ENCODE measurements at places on chromosomes 1 and 21.

DNA sequence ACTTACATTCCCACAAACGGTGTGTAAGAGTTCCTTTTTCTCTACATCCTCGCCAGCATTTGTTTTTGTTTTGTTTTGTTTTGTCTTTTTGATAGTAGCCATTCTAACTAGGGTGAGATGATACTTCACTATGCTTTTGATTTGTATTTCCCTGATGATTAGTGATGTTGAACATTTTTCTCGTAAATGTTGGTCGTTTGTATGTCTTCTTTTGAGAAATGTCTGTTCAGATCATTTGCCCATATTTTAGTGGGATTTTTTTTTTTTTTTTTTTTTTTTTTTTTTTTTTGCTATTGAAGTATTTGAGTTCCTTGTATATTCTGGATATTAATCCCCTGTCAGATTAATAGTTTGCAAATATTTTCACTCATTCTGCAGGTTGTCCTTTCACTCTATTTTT, 19.2 kb upstream of the GPR161 start:
- no peak for DNase-seq

DNA sequence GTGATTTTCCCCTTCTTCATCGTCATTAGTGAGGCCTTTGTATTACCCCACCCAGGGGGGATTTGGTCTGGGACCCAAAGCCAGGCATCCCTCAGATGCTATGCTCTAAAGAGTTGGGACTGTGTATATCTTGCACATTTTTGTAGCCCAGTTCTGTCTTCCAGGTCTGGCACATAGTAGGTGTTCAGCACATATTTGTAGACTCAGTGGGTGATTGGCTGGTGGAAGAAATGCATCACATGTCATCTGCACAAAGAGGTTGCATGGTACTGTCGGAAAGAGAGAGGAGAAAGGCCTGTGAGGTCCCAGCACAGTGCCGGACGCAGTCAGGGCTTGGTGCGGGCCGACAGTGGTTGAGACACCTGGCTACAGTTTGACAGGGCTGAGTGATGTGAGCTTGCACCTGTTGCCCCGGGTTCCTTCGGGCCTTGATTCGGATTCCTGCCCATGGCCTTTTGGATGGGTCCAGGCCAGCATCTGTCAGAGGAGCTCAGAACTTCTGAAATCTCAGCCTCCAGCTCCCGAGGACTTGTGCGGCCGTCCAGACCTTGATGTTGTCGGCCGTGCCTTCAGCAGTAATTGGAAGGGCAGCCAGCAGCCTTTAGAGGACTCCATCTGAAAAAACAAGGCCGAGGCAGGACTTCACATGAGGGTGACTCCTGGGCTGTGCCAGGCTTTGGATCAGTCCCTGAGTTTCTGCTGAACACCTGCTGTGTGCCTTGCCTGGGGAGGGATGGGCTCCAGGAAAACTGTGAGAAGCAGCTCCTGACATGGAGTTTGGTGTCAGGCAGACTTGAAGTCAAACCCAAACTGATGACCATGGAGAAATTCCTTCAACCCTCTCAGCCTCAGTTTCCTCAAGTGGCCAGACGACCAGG, 40.9 kb upstream of the PADI1 start:
- no peak for DNase-seq

GRCh38 chr1:1196431-1197187, 9.8 kb downstream of the TNFRSF18 start:
- no peak for DNase-seq

DNA sequence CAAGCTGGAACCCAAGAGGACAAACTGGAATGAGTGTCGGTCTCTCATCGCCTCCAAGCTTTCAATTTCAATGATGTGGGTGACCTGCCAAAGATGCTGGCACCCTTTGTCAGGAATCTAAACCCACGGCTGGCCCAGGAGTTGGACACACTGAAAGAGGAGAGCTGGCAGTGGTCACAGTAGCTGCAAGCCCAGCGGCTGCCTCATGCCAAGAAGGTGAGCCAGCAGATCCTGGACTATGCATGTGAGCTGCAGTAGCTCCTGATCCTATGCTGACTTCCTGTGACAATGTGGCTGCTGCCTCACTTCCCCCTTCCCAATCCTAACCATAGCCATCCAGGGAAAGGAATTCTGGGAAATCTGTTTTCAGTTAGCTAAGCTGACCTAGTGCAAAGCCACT, 117.0 kb upstream of the VAV3 start:
- DNase-seq: no peak

GRCh38 chr1:93448983-93449804, 1.3 kb downstream of the FNBP1L start:
- DNase-seq: no peak

DNA sequence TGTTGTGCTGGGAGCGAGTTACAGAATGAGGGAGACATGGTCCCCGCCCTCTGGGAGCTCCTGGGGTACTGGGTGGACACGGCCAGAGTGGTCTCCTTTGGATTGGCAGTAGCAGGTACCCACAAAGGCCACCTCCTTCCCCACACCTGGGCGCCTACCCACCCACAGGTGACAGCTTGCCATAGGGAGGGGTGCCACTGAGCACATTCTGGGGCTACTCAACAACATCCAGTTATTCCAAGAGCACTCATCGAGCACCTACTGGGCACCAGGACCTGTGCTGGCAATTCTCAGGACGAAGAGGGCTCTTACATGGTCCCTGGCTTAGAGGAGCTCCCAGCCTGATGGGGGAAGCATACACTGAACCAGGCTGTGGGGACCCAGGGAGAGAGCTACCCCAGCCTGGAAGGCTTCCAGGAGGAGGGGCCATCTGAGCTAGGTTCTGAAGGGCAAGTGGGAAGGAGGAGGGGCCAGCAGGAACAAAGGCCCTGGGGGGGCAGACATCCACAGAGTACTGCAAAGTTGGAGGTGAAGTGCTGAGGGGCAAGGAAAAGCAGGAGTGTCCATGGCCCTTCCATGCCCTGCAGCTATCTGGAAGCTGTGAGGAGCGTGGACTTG, 22.0 kb downstream of the MRPL37 start:
- DNase-seq: no peak

- no peak for DNase-seq
These were observed 145.4 kb downstream of the LMO4 start for GRCh38 chr1:87474098-87474497.

DNA sequence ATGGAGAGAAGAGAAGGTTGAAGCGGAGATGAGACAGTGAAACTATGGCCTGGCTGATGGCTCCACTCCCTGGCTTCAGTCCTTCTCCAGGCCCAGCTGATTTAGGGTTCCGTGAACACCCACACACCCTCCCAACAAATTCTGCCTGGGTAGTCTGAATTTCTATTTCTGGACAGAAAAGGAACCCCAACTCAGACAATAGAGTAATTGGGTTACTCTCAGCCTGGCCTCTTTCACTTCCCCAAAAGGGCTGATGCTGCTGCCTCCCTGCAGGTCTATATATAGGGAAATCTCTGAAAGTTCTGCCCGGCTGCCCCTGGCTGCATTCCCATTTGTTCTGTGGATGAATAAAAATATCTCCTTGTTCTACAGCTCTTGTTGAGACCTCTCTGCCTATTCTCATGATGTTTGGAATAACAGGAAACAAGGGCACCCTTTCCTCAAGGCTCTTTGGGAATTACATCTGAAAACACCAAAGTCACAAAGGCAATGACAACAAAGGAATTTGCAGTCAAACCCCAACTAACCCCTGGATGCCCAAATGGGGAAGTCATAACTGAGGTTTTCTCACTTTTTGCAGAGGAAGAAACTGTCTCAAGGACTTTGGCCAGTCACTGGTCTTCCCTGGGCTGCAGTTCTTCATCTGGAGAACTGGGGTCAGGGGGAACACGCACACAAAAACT, 11.4 kb upstream of the ZSCAN20 start:
- no peak for DNase-seq

DNA sequence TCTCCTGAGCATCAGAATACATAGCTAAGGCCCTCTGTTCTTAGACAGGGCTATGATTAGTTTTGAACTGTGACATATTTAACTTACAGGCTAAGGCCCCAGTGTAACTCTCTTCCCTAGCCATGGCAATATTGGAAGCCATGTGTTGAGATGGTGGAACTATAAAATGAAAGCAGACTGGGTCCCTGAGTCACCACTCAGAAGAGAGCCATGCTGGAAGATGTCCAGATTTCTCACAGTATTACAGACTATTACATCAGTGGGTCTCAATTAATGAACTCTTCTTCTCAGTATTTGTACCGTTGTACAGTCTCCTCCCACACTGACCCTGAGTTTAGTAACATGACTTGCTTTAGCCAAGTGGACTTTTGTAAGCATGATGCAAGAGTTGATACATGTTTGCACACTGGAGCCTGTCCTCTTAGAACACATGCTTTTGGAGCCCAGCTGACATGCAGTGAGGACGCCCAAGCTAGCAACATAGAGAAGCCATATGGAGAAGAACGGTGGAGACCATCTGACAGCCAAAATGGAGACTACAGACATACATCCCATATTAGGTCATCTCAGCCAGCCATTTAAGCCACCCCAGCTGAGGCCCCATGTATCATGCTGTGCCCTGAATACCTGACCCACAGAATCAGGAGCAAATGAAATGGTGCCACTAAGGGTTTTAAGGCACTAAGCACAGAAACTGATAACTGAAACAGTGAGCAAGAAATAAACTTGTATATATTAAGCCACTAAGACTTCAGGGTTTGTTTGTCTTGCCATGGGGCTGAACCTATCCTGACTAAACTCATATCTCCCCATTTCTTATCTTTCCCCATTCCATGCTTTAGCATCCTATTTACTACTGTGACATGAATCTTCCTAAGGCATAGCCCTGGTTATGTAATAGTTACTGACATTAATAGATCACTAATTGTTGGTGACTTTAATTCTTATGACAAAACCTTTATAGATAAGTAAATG, 24.4 kb downstream of the TBX15 start:
- no peak for DNase-seq

GRCh38 chr1:205247130-205247921, 19.6 kb downstream of the TMCC2 start:
- DNase-seq: no peak

All from activated T-cell treated with anti-CD3 and anti-CD28 coated beads, Interleukin-2, amount 50 U/mL, for 48 hours (primary cell).